CD4-positive, alpha-beta T cell treated with Interleukin-2 at 100 ng/mL for 4 hours (primary cell): ENCODE measurements at places on chromosomes 3 and 15.

- no peak for DNase-seq
These were observed 142.4 kb downstream of the ZPLD1 start for GRCh38 chr3:102577082-102577789.

GRCh38 chr3:171088964-171089754, 62.6 kb upstream of the SLC2A2 start:
- DNase-seq, result no peak

DNA sequence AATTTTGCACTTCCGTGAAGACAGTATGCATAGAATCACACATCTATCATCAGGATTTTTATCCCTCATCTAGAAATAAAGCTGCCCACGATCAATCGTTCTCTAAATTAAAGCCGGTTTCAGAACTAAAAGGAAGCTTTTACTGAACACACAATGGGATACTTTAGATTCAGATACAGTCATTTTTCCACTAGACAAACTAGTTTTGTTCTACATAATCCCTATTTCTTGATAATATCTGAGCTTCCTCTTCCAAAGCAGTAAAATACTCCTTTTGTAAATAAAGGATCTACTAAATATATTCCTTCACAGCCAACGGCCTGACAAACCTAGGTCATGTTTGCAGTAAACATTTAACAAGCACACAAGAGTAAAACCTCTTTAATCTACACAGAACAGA, 2.0 kb upstream of the GANC start:
- no peak for DNase-seq

DNA sequence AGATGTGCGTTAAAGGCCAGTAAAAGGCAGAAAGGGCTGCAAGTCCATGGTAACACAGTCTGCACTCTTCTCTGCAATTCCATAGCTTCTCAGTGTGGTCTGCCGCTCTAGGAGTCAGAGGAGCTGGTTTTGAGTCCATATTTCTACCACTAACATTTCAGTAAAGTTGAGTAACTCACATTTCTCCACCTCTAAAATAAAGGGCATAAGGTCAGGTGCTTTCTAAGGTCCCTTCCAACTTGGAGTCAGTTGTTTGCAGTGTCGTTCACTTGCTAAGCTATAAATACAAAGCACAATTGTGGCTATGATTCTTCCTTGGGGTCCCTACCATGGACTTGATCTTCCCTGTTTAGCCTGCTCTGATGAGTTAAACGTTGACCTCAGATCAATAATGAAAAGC, 171.1 kb downstream of the P3H2 start:
- DNase-seq, result no peak

GRCh38 chr15:39668457-39668856, 87.6 kb downstream of the THBS1 start:
- DNase-seq, result no peak

GRCh38 chr15:37416103-37416502, 315.8 kb upstream of the MEIS2 start:
- no peak for DNase-seq

- DNase-seq, result no peak
These were observed 25.6 kb upstream of the ZNF280D start for GRCh38 chr15:56758770-56759449.

DNA sequence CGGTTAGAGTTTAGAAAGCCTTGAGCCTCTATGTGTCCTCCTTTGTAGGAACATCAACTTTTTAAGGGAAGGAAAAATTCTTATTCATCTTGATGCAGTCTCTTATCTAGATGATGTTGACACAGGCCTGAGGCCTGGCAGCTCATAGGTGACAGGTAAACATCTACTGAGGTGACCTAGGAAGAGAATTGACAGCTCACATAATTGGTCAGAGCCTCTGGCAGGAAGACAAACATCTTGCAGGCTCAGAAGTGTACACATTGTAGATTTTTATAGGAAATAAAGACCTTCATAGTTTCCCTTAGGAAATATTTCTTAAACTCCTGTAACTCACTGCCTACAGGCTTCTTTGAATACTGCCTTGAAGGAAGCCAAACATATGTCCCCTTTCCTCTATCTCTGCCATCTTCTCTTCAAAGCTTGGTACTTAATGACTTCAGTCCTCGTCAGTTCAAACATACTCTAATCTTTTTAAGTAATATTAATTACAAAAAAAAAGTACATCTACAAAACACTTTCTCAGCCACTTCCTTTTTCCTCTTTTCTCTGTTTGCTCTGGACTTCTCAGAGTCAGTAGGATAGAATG, 341.3 kb downstream of the TBL1XR1 start:
- no peak for DNase-seq
